WTC11 (cell line): ENCODE measurements at places on chromosomes 16 and 17. TPM values are rescaled to one million over a fixed set of nuclear protein-coding genes. Genes with fewer than 3 reads are reported as not detected.
A peak's percentile ranks its signal among the peaks of the same experiment; 100 is the strongest.

GRCh38 chr17:63762161-63763078, 11.0 kb downstream of the CCDC47 start:
- H3K4me3 ChIP-seq, result no peak overlapping the region
- H3K36me3 ChIP-seq, result peaks cover 62% of the 10 kb centered on the region
- no peaks in the 10 kb centered on the region for H3K4me1 ChIP-seq

GRCh38 chr17:80097844-80098691, 3.3 kb upstream of the GAA start:
- H3K27ac ChIP-seq, result no peak overlapping the region
- H3K36me3 ChIP-seq, result no peaks in the 10 kb centered on the region
- no peak overlapping the region for H3K4me3 ChIP-seq
- no peak for DNase-seq

DNA sequence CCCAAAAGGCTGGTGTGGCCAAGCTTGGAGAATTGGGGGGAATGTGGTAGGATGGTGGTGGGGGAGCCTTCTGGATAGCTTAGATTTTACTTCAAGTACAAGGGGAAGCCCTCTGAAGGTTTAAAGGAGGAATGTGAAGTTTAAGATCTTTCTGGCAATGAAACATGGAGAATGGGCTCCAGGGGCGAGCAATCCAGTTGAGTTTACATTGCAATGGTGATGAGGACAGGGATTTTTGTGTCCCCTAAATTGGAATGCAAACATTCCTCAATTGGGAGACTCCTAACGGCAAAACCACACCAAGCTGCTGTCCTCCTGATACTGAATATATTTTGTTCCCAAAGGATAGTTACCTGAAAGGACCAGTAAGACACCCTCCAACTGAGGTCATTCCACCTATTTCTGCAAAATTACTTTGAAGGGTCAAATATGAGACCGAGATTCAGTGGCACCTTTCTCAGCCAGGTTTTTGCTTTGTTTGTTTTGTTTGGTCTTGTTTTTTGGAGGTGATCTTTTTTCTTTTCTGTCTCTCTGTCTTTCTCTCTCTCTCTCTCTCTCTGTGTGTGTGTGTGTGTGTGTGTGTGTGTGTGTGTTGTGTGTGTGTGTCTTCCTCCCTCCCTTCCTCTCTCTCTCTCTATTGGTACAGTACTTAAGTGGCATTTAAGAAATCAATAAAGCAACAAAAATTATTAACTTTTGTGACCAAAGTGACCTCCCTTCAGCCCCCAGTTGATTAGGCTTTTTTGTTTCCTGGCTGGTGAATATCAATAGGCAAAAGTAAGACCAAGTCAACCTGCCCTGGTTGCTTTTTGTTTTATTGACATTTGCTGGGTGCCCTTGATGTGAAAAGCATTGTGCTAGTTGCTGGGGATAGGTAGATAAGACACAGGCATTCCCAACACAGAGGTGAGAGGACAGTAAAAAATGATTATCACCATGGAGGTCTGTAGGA, 16.4 kb upstream of the TAT start:
- no peaks in the 10 kb centered on the region for H3K36me3 ChIP-seq
- peaks cover 3% of the 10 kb centered on the region; the same call in 1 of the 2 replicates for H3K4me1 ChIP-seq

Gene FOXN1
- not detected in 3 replicates for total RNA-seq

Gene TAT
- total RNA-seq, result 0.66 to 0.89 TPM (median 0.68 TPM) in 3 replicates

Gene PIGS
- total RNA-seq, result 50.6 to 55.0 TPM (median 54.6 TPM) in 3 replicates

GRCh38 chr17:2724784-2725164, 13.2 kb upstream of the CLUH start:
- H3K36me3 ChIP-seq, result peaks cover 14% of the 10 kb centered on the region
- no peak overlapping the region for H3K27ac ChIP-seq
- peak; percentile 73 for DNase-seq
- H3K4me3 ChIP-seq, result peak overlapping the region; percentile 50
- peaks cover 8% of the 10 kb centered on the region for H3K27me3 ChIP-seq
- H3K4me1 ChIP-seq, result peaks cover 25% of the 10 kb centered on the region

- H3K27ac ChIP-seq, result no peak overlapping the region
- H3K36me3 ChIP-seq, result no peaks in the 10 kb centered on the region
- no peak overlapping the region for H3K4me3 ChIP-seq
- DNase-seq, result no peak
- H3K4me1 ChIP-seq, result peaks cover 45% of the 10 kb centered on the region
These were observed 1.5 kb downstream of the HOXB3 start for GRCh38 chr17:48588528-48588927.

DNA sequence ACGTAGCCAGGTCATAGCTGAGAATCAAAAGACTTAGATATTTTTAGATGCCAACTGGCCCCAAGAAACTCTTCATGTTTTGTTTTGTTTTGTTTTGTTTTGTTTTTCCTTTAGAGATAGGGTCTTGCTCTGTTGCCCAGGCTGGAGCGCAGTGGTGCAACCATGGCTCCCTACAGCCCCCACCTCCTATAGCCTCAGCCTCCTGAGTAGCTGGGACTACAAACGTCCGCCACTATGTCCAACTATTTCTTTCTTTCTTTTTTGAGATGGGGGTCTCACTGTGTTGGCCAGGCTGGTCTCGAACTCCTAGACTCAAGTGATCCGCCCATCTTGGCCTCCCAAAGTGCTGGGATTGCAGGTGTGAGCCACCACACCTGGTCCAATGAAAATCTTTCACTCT, 107.1 kb downstream of the ADCY9 start:
- peaks cover 74% of the 10 kb centered on the region for H3K4me1 ChIP-seq
- H3K36me3 ChIP-seq, result no peaks in the 10 kb centered on the region
- no peak overlapping the region for H3K4me3 ChIP-seq
- no peak overlapping the region for H3K27ac ChIP-seq
- no peak for DNase-seq
- H3K27me3 ChIP-seq, result no peaks in the 10 kb centered on the region; the same call in 1 of the 2 replicates

Gene GPR139
- total RNA-seq, result 0.48 to 0.55 TPM (median 0.55 TPM) in 3 replicates

Gene FOXF1
- 0.09 to 0.14 TPM in 2 of 3 replicates, not detected in the other for total RNA-seq

Gene CCL8
- total RNA-seq, result not detected in 3 replicates

- no peak overlapping the region for H3K4me3 ChIP-seq
- H3K27me3 ChIP-seq, result no peaks in the 10 kb centered on the region
- H3K36me3 ChIP-seq, result peaks cover 52% of the 10 kb centered on the region
- H3K27ac ChIP-seq, result no peak overlapping the region
- peak; percentile 50 for DNase-seq
- no peaks in the 10 kb centered on the region for H3K4me1 ChIP-seq
These were observed 10.9 kb downstream of the COPS3 start for GRCh38 chr17:17269926-17270773.

DNA sequence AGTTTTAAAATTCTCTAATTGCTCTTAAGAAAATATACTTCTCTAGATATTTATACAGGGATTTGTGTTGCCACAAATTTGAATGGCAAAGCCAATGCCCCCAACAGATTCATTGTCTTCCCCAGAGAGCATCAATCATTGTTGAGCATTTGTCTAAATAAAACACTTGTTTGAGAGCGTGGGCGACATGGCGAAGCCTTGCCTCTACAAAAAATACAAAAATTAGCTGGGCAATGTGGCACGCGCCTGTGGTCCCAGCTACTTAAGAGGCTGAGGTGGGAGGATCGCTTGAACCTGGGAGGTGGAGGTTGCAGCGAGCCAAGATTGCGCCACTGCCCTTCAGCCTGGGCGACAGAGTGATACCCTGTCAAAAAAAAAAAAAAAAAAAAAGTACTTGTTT, 13.4 kb upstream of the SRSF1 start:
- peaks cover 11% of the 10 kb centered on the region for H3K4me1 ChIP-seq
- no peaks in the 10 kb centered on the region for H3K36me3 ChIP-seq
- DNase-seq, result no peak
- H3K27me3 ChIP-seq, result peaks cover 3% of the 10 kb centered on the region; the same call in 1 of the 2 replicates

GRCh38 chr17:43770957-43771356, 7.8 kb downstream of the DUSP3 start:
- H3K4me1 ChIP-seq, result peaks cover 2% of the 10 kb centered on the region; the same call in 1 of the 2 replicates
- H3K36me3 ChIP-seq, result peaks cover 51% of the 10 kb centered on the region
- no peaks in the 10 kb centered on the region for H3K27me3 ChIP-seq
- no peak for DNase-seq
- H3K27ac ChIP-seq, result no peak overlapping the region

Gene ADAMTS18
- 0.17 to 0.94 TPM (median 0.23 TPM) in 3 replicates for total RNA-seq

Gene ADCY9
- total RNA-seq, result 9.5 to 11.5 TPM (median 10.0 TPM) in 3 replicates

Gene GDPD3
- 1.5 to 2.5 TPM (median 1.8 TPM) in 3 replicates for total RNA-seq

Gene KRT33B
- total RNA-seq, result not detected in 3 replicates

GRCh38 chr16:65843941-65844340, 522.5 kb upstream of the CDH5 start:
- H3K27ac ChIP-seq, result no peak overlapping the region
- peaks cover 3% of the 10 kb centered on the region; the same call in 1 of the 2 replicates for H3K27me3 ChIP-seq
- no peak for DNase-seq

- H3K36me3 ChIP-seq, result no peaks in the 10 kb centered on the region
- H3K27me3 ChIP-seq, result no peaks in the 10 kb centered on the region
- H3K4me1 ChIP-seq, result 0 out of 2 replicates have a peak, but pooled peaks cover 6% of the 10 kb centered on the region
- H3K4me3 ChIP-seq, result no peak overlapping the region
- DNase-seq, result no peak
- no peak overlapping the region for H3K27ac ChIP-seq
These were observed 9.0 kb upstream of the AMZ2 start for GRCh38 chr17:68238871-68239253.

DNA sequence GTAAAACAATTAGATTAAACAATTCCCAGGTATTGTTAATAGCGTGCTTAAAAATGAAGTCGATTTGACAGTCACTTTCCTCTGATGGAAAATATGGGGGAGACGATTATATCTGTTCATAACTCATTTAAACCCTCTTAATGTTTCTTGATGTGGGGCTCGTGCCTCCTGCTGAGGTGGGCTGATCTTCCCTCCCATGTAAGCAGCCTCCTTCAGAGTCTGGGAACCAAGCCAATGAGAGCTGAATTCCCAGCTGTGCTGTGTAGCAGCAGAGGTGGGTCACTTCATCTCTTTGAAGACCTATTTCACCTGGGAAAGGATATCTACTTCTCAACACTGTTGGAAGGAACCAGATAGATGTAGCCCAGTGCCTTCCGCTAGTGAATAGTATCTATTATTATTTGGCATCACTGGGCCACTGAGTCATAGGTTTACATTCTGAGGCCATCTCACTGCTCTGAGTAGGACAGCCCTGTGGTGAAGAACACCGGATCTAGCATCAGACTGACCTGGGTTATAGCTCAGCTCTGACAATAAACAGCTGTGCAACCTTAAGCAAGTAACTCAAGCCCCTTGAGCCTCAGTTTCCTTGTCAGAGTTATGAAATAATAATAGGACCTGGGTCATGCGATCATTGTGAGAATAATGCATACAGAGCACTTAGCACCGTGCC, 85.3 kb upstream of the C16orf82 start:
- peaks cover 32% of the 10 kb centered on the region for H3K4me1 ChIP-seq
- H3K4me3 ChIP-seq, result no peak overlapping the region
- H3K27me3 ChIP-seq, result peaks cover 9% of the 10 kb centered on the region

Gene CACNA1H
- total RNA-seq, result 38.0 to 46.9 TPM (median 46.4 TPM) in 3 replicates

GRCh38 chr16:78962457-78962929, 638.0 kb downstream of the MAF start:
- H3K27me3 ChIP-seq, result no peaks in the 10 kb centered on the region; the same call in 1 of the 2 replicates
- H3K4me1 ChIP-seq, result peaks cover 8% of the 10 kb centered on the region
- H3K27ac ChIP-seq, result no peak overlapping the region
- DNase-seq, result no peak

Gene CSNK1D
- total RNA-seq, result 101 to 111 TPM (median 107 TPM) in 3 replicates

DNA sequence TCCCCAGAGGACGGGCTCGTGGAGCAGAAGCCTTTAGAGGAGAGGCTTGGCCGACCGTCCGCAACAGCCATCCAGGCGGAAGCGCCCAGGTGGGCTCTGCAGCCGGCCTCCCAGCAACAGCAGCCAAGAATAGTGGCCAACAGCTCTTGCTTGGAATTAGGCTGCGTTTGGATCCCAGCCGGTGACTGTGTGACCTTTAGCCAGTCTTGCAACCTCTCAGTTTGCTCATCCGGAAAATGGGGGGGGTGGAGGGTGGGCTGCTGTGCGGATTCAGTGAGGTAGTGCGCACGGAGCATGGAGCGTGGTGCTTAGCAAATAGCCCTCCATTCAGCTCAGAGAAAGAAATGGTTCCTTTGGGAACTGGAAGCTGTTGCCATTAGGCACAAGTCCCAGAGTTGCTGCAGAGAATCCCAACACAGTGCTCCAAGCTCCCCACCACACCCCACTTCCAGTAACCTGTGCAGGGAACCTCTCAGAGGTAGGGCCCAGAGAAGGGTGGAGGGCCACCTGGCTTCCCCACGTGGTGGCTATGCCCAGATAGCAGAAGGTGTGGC, 46.7 kb downstream of the RTN4RL1 start:
- H3K4me3 ChIP-seq, result no peak overlapping the region
- H3K27ac ChIP-seq, result no peak overlapping the region
- peaks cover 38% of the 10 kb centered on the region for H3K27me3 ChIP-seq
- H3K36me3 ChIP-seq, result no peaks in the 10 kb centered on the region
- no peak for DNase-seq

Gene C17orf50
- 0.30 to 0.89 TPM (median 0.35 TPM) in 3 replicates for total RNA-seq

GRCh38 chr16:54034684-54035083, 251.9 kb downstream of the IRX3 start:
- no peak overlapping the region for H3K4me3 ChIP-seq
- peaks cover 15% of the 10 kb centered on the region for H3K4me1 ChIP-seq

DNA sequence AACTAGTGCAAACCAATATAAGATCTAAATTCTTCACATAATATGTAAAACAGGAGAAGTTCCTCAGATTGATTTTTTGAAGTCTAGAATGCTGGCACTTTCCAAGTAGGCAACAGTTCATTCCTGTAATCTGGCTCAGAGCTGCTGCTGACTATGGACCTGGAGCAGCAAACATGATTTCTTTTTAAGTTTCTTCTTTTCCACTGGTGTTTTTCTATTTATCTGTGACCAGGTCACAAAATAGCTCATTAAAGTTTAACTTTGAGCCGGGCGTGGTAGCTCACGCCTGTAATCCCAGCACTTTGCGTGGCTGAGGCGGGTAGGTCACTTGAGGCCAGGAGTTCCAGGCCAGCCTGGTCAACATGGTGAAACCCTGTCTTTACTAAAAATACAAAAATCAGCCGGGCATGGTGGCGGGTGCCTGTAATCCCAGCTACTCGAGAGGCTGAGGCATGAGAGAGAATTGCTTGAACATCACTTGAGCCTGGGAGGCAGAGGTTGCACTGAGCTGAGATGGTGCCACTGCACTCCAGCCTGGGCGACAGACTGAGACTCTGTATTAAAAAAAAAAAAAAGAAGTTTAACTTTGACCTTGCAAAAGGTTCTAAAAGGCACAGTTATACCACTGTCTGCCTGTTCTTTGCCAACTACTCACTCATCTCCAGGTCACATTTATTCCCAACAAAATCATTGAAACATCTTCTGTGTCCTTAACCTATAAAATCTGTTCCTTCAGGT, 29.4 kb upstream of the SLC13A2 start:
- DNase-seq, result no peak
- H3K27me3 ChIP-seq, result peaks cover 4% of the 10 kb centered on the region; the same call in 1 of the 2 replicates
- no peaks in the 10 kb centered on the region for H3K4me1 ChIP-seq
- H3K36me3 ChIP-seq, result no peaks in the 10 kb centered on the region

GRCh38 chr17:49989518-49989880, 5.5 kb downstream of the DLX3 start:
- DNase-seq, result no peak
- H3K27ac ChIP-seq, result no peak overlapping the region
- H3K4me3 ChIP-seq, result no peak overlapping the region
